Epithelial cell of proximal tubule (primary cell): ENCODE measurements at places on chromosomes 7 and 10. TPM values are rescaled to one million over a fixed set of nuclear protein-coding genes. Genes with fewer than 3 reads are reported as not detected.

GRCh38 chr10:17907641-17908040, 44.1 kb upstream of the SLC39A12 start:
- DNase-seq = no peak

DNA sequence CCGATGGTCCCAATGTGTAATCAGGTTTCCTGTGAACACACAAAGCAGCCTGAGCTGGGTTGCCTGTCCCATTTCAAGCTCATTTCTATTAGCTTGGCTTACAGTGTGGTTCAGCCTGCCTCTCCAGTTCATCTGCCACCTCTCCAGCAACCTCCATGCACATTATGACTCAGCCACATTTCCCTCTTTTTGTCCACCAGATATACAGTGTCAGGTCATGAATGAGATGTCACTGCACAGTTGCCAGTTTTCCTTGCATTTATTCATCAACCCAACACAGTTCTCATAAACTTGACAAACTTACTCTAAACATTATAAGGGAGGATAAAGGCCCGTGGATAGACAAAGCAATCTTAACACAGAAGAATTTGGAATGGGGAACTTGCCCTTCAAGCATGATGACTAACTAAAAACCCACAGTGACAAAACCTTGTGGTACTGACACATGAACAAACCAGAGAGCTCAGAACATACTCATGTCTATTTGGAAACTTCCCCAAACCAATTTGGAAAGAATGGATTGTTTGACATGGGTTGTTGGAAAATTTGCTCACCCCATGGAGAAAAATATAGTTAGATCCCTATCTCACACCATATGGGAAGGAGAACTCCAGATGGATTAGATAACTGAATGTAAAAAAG, 2.5 kb upstream of the CFAP58 start:
- no peak for DNase-seq

DNA sequence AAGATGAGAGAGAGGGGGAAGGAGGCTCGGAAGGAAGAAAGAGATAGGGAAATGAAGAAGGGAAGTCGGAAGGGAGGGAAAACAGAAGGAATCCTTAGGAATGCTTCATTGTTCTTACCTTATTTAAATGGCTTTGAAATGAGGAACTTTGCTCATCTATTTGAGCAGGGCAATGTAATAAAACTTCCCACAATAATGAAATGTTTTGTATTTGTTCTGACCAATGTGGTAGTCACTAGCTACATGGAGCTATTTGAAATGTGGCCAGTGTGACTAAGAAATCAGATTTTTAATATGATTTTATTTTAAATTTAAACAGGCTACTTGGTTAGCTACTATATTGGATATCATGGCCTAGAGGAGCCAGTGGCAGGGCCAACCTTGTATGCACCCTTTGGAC, 510.6 kb downstream of the HTR7 start:
- no peak for DNase-seq

DNA sequence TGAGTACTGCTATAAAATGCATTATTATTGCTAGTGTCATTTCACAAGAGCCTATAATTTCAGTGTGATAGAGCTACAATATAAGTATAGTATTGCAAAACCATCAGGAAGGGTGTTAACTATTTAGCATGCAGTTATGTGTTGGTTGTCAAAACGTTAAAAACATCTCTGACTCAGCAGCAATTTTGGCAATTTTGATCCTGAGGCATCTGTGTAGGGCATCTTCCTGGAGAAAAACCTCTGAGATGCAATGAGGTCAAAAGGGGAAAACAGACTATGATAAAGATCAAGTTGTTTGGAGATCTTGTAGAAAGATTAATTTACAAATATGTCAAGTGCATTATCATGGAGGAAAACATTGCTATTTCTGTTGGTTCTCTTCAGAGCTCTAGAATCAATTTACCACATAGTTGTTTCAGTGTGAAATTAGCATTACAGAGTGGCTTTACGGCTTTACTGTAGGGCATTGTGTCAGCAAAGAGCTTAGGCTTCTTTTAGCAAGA, 5.3 kb downstream of the CFTR start:
- DNase-seq = no peak

- no peak for DNase-seq
Observed at GRCh38 chr7:121000081-121000983, 11.8 kb downstream of the CPED1 start.

DNA sequence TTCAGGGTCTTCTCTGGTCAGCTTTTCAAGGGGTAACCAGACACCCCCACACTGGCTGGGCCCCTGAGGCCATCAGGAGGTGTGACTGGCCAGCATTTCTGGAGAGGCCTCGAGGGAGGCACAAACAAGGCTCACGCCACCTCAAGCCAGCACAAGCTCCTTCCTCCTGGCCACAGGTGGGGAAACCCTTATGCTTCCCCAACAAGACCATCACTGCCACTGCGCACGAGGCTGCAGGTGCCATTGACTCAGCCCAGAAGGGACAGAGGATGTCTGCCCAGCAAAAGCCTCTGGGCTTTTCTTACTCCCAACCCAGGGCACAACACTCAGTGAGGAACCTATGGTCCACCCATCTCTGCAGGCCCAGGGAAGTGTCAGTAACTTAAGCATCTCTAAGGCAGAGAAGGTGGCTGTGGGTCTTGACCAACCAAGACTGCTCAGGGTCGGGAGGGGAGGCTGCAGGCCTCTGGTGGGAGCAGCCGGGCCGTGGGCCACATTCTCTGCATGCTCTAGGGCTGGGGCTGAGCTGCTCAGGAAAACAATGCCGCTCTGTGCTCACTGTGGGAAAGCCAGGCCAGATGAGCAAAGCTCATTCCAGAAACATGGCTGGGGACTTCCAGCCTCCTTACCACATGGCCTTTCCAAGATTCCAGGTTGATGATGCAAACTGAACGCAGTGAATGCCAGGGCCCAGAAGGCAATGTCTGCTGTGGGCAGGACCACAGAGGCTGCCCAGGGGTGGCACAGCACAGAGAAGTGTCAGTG, 24.2 kb upstream of the RASSF4 start:
- peak; percentile 95 for DNase-seq

DNA sequence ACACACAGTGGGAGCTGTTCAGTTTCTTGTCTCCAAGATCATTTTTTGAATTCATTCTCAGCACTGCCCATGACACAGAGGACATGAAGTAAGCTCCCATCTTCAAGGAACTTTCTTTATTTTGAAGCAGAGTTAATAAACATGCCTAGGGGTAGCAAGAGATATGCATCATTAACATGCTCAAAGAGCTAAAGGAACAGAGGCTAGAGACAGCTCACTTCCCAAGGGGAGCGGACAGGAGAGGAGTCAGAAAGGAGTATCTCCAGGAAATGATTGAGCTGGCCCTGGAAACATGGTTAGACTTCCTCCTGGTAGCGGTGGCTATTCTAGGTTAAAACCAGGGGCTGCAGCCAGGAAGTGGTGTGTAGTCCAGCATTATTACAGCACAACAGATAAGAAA, 135.9 kb downstream of the GPAM start:
- no peak for DNase-seq

APBB1IP gene
- 1.6 and 3.1 TPM in 2 replicates for total RNA-seq

VSIR gene
- total RNA-seq = 4.4 and 8.6 TPM in 2 replicates

GRCh38 chr7:50212666-50213621, 91.6 kb upstream of the IKZF1 start:
- no peak for DNase-seq

DNA sequence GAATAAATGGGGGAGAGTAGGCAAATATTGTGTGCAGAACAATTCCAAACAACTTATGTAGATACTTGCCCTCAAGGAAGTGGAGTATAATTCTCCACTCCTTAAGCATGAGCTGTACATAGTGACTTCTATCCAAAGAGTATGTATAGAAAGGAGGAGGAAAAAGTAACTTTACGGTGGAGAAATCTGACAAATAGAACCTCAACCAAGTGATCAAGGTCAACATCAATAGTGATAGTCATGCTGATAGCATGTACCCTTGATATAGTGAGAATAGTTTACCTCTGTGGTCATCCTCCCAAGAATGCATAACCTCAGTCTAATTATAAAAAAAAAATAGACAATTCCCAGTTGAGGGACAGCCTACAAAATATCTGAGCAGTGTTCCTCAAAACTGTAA, 89.1 kb upstream of the NANOS1 start:
- no peak for DNase-seq

DNA sequence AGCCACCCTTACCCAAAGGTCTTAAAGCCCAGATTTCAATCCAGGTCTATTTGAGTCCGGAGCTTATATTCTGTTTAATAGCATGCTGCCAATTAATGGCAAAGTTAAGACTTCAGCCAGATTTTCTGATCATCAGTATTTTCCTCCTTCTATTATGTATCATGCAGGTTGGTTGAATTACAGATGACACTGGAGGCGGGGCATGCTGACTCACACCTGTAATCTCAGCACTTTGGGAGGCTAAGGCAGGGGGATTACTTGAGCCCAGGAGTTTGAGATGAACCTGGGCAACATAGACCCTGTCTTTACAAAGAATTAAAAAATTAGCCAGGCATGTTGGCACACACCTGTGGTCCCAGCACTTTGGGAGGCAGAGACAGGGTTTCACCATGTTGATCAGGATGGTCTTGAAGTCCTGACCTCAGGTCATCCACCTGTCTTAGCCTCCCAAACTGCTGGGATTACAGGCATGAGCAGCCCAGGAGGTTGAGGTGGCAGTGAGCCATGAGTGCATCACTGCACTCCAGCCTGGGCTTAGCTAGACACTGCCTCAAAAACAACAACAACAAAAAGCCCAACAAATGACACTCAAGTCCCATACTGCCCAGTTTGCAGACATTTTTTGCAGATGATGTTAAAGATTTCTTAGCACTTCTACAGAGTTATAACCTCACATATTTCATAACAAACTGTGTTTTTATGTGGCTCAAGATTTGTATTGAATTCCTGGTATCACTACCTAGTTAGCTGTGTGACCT, 62.5 kb downstream of the MCU start:
- DNase-seq = no peak

GRCh38 chr10:32976338-32976737, 18.3 kb upstream of the ITGB1 start:
- DNase-seq = no peak

GRCh38 chr7:82158327-82158726, 285.2 kb downstream of the CACNA2D1 start:
- no peak for DNase-seq

DNA sequence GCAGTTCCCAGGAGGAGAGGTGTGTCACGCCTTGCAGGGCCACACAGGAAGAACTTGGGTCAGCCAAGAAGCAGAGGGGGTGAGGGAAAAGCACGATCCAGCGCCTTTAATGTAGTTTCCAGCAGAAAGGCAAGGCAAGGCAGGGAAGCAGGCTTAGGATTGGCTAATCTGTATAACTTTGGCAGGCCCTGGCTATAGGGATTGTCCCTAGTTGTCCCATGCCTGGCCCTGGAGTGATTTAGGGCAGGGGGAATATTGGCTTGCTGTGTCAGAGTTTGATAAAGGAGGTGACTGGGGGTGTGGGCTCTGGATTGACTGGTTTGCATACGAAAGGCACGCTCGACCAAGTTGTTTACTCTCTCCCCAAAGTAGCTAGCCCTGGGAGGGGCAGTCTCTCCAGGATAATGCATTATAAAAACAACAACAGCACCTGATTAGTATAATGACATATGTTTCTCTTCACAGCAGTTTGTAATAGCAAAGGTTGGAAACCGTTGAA, 44.5 kb downstream of the RBM28 start:
- no peak for DNase-seq

CALHM1 gene
- total RNA-seq = not detected in 2 replicates

GRCh38 chr10:99551158-99551557, 18.4 kb downstream of the NKX2-3 start:
- DNase-seq = no peak

- DNase-seq = no peak
Observed at GRCh38 chr7:27910326-27910725, 170.4 kb downstream of the TAX1BP1 start.

GRCh38 chr7:135251496-135252391, 18.1 kb downstream of the STRA8 start:
- no peak for DNase-seq

- DNase-seq = no peak
Observed at GRCh38 chr7:44794331-44794730, 2.1 kb upstream of the PPIA start.

GRCh38 chr7:1897861-1898627, 228.0 kb downstream of the ELFN1 start:
- no peak for DNase-seq

ANKRD61 gene
- total RNA-seq = 0.12 TPM in 1 of 2 replicates, not detected in the other

DNA sequence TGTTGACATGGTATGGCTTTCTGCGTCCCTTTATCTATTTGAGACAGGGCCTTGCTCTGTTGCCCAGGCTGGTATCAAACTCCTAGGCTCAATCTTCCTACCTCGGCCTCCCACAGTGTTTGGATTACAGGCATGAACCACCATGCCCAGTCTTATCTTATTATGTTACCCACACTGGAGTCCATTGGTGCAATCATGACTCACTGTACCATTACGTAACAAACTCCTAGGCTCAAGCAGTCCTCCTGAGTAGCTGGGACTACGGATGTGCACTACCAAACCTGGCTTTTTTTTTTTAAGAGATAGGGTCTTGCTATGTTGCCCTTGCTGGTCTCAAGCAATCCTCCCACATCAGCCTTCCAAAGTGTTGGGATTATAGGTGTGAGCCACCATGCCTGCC, 66.7 kb downstream of the CCDC3 start:
- DNase-seq = peak; percentile 1

PPP1R9A gene
- 11.7 and 14.1 TPM in 2 replicates for total RNA-seq

DNA sequence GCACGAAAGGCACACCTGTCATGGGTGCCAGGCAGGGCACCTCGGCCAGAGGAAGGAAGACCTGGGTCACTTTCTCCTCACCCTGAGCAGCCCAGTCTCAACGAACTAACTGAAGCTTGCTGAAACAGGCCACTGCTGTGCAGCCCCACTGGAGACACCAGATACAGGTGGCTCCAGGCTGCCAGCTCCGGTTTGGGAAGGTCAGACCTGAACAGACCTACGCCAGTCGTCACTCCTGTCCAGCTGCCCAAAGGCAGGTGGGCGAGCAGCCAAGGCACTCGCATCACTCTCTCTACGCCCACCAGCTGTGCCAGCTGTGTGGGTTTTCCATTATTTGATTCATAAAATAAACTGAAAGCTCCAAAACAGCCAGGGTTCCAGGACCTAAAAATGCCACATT, 256.1 kb downstream of the ZMYND11 start:
- no peak for DNase-seq

GRCh38 chr7:29453021-29453420, 110.6 kb upstream of the PRR15 start:
- no peak for DNase-seq

GRCh38 chr10:78518224-78518623, 484.6 kb downstream of the RPS24 start:
- DNase-seq = no peak

- no peak for DNase-seq
Observed at GRCh38 chr7:117064688-117065087, 111.4 kb downstream of the ST7 start.

DNA sequence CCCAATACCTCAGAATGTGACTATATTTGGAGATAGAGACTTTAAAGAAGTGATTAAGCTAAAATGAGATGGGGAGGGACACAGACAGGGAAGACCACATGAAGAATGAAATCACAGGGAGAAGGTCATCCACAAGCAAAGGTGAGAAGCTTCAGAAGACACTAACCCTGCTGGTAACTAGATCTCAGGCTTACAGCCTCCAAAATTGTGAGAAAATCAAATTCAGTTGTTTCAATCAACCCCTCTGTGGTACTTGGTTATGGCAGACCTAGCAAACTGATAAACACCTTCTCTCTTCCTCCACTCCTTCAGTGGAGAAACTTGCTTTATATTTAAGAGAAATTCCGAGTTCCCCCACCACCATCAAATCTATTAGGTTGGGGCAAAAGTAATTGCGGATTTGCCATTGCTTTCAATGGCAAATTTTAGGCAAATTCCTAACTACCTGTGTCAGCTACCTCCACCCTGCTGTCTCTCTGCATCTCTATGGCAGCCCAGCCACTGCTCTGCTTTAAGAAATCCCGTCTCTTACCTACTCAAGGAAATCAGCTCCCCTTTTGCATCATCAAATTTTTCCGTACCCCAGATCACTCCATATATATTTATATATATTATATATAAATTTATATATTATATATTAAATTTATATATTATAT, 38.2 kb downstream of the SEMA3E start:
- DNase-seq = no peak
